Endothelial cell of umbilical vein (primary cell): ENCODE measurements at places on chromosomes 16 and 17.

DNA sequence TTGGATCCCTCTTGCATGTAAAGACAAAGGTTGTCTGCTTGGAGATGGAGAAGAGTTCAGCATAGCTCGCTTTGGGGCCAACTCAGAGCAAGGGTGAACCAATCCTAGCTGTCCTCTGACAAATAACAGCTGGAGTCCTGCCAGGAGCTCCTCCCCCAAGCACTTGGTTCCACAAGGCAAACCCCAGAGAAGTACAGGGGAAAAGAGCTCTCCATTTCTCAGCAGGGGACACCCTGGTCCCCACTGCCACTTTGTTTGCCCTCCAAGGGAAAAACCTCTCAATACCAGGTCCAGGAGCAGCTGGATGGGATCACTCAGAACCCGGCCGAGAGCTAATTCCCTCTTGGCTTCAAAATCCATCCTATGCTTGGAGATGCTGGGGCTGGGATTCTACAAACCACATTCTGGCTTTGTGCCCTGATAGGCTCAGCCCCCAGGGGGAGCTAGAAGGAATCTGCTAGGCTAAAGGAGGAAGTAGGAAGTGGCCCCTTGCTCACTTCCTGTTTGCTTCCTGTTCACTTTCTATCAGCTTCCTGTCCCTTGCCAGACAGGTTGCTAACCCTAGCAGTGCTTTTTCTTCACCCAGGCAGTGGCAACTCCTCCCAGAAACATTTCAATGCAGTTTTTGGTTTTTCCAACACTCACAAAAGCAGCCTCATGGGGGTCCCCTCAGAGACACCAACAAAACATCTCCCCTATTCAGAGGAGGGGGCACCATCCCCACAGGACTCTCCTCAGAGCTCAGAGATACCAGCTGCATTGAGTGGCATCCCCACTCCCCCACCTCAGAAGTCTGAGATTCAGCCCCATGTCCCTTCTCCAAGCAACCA, 30.7 kb downstream of the CDRT4 start:
- H3K4me3 ChIP-seq = no peak overlapping the region
- peak; percentile 32 for DNase-seq
- no peak overlapping the region for H3K27ac ChIP-seq
- no peaks in the 10 kb centered on the region for H3K27me3 ChIP-seq
- no peaks in the 10 kb centered on the region for H3K36me3 ChIP-seq

DNA sequence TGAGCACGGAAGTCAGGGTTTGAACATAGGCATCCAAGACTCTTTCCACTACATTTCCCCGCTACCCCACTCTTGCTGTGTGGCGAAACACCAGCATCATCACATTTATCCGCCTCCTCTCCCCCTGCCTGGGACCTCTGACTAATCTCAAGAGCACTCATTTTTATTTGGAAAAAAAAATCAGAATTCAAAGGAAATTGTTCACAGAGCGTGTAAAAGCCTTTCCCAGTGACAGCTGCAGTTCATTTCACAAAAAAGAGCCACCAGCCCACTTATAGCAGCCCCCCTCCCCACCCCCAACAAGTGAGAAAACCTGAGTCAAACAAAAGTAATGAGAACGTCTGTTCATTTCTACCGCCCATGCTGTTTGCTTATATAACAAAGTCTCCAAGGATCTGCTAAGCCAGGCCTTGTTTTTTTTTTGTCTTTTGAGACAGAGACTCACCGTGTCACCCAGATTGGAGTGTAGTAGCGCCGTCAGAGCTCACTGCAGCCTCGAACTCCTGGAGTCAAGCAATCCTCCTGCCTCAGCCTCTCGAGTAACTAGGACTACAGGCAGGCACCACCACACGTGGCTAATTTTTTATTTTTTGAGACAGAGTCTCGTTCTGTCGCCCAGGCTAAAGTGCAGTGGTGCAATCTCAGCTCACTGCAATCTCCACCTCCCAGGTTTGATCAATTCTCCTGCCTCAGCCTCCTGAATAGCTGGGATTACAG, 48.3 kb upstream of the HAPSTR1 start:
- no peaks in the 10 kb centered on the region for H3K27me3 ChIP-seq
- no peak overlapping the region for H3K27ac ChIP-seq
- no peak for DNase-seq
- peaks cover 11% of the 10 kb centered on the region for H3K4me1 ChIP-seq
- no peak overlapping the region for H3K4me3 ChIP-seq

DNA sequence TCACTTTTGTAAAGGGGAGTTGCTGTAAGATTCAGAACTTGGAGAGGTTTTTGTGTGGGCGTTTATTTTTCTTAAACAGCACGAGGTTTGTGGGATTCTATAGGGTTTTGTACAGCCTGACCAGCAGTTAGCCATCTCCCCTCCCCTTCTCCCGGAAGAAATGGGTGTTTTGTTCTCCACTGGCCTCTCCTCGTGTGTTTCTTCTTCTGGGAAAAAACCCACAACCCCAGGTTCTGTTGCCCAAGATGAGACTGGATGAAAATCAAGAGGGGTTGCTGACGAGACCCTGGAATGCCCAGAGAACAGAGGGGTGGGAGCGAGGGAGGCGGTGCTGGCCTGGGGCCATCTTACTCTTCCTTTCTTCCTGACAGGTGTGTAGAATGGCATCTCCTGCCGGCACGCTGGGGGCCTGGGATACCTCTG, 186.1 kb downstream of the MSI2 start:
- H3K27me3 ChIP-seq = no peaks in the 10 kb centered on the region
- H3K36me3 ChIP-seq = no peaks in the 10 kb centered on the region
- H3K4me3 ChIP-seq = no peak overlapping the region
- no peak for DNase-seq
- H3K4me1 ChIP-seq = peaks cover 21% of the 10 kb centered on the region

DNA sequence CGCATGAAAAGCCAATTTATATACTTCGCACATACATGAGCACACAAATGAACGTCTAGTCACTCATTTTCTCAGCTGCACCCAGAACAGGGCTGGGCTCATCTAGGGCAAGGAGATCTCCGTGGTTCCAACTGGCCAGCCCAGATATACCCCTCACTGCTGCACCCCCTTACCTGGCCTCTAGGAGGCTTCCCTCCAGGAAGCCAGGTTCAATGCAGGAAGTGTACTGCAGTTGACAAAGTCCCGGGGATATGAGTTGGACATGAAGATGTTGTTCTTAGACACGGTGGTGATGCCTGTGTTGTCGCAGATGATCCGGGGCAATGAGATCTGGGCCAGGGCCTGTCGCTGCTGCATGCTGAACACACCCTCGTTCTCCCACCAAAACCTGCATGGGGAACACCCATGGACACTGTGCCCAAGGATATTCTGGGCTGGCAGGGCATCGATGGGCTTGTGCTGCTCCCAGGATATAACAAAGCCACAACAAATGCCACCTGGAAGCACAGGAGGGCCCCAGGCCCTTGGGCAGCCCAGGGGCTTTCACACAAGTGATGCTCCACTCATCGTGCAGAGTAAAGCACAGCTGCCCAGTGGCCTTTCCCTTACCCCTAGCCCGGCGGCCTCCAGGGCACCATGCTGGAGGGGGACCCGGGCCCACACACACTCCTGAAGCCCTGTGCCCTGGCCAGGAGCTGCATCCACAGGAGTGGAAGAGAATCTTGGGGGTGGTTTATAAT, 10.1 kb downstream of the MPO start:
- H3K27me3 ChIP-seq = no peaks in the 10 kb centered on the region
- no peak overlapping the region for H3K4me3 ChIP-seq
- no peaks in the 10 kb centered on the region for H3K36me3 ChIP-seq
- DNase-seq = no peak
- no peak overlapping the region for H3K27ac ChIP-seq
- H3K4me1 ChIP-seq = no peaks in the 10 kb centered on the region

DNA sequence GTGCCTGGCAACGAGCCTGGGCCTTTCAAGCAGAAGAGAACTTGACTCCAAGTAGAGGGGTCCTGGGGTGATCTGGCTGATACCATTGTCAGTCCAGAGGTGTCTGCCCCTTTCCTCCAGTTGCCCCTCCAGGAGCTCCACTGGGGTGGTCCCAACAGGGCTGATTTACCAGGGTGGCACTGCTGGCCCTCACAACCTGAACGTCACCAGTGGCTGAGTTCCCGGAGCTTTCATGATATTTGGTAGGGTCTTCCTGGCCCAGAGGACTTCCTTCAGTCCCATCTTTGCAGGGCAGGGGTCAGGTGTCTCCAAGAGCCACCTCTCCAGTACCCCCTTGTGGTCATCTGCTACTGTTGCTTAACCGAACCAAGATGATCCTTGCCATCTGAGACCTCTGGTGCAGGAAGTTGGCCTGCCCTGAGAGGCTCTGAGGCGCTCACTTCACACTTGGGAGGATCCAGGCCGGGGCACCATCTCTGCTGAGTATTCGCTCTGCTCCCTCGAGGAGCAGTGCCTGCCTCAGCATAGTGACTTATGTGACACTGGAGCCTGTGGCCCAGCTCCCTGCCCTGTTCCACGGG, 3.5 kb downstream of the LIMD2 start:
- peak; percentile 61 for DNase-seq
- peaks cover 30% of the 10 kb centered on the region for H3K36me3 ChIP-seq
- no peak overlapping the region for H3K27ac ChIP-seq
- H3K4me3 ChIP-seq = no peak overlapping the region

- H3K4me3 ChIP-seq = no peak overlapping the region
- H3K27ac ChIP-seq = no peak overlapping the region
Measured at GRCh38 chr16:5605404-5605803, 507.8 kb upstream of the EEF2KMT start.

- H3K27ac ChIP-seq = no peak overlapping the region
- no peak overlapping the region for H3K4me3 ChIP-seq
- no peak for DNase-seq
- H3K27me3 ChIP-seq = no peaks in the 10 kb centered on the region
- no peaks in the 10 kb centered on the region for H3K4me1 ChIP-seq
- no peaks in the 10 kb centered on the region for H3K36me3 ChIP-seq
Measured at GRCh38 chr16:10026593-10026992, 155.6 kb downstream of the GRIN2A start.

DNA sequence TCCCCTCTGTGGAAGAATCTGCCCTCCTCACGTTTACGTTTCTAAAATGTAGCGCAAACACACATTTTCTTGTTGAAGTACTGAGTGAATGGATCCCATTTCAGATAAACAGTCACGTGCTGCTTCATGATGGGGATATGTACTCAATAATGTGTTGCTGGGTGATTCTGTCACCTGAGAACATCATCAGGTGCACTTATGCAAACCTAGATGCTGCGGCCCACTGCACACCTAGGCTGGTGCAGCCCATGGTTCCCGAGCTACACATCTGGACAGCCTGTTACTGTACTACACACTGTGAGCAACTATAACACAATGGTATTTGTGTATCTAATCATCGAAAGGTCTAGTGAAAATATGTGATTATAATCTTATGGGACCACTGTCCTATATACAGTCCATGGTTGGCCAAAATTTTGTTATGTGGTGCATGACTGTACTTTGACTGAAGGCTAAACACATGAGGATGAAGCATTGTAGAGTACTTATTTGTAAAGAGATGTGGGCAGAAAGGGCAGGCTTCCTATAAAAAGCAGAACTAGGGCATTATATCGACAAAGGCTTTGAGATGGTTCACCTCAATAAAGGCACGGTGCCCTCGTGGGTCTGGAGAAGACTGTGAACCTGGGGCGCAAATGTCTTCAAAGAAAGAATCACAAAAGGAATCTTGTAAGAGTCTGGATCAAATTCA, 26.3 kb downstream of the MARF1 start:
- no peak overlapping the region for H3K27ac ChIP-seq
- no peak for DNase-seq
- H3K27me3 ChIP-seq = no peaks in the 10 kb centered on the region
- peaks cover 27% of the 10 kb centered on the region for H3K36me3 ChIP-seq

GRCh38 chr16:1895068-1895467, 23.1 kb upstream of the MEIOB start:
- no peaks in the 10 kb centered on the region for H3K36me3 ChIP-seq
- no peak overlapping the region for H3K4me3 ChIP-seq
- H3K27ac ChIP-seq = no peak overlapping the region
- no peaks in the 10 kb centered on the region for H3K4me1 ChIP-seq
- DNase-seq = no peak
- H3K27me3 ChIP-seq = peaks cover 2% of the 10 kb centered on the region

- H3K27me3 ChIP-seq = no peaks in the 10 kb centered on the region
- H3K27ac ChIP-seq = no peak overlapping the region
- no peak for DNase-seq
- H3K4me3 ChIP-seq = no peak overlapping the region
Measured at GRCh38 chr17:13029340-13029739, 11.5 kb upstream of the ELAC2 start.

DNA sequence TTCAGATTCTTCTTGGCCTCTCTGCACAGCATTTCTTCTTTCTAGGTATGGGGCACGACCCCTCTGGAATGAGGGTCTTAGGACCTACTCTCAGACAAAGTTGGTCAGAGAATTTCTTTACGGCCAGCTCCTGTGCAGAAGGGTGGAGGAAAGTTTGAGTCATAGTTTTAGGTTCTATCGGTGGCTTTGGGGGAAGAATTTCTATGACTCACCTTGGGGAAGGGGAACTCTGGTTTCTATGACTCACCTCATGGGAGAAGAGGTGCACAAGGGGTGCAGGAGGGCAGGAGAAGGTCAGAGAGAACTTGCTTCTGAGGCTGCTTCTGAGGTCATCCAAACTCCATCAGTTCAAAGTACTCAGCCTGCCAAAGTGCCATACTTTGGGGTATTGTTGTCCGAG, 2.5 kb upstream of the ABCC12 start:
- no peak overlapping the region for H3K27ac ChIP-seq
- H3K4me3 ChIP-seq = no peak overlapping the region
- H3K36me3 ChIP-seq = no peaks in the 10 kb centered on the region

GRCh38 chr16:30370456-30371247, at the start of gene TBC1D10B:
TSS of gene TBC1D10B (minus strand) at chr16:30370494. CDS start at chr16:30370183, 311 bp downstream.
- H3K4me1 ChIP-seq = peaks cover 24% of the 10 kb centered on the region
- H3K36me3 ChIP-seq = peaks cover 2% of the 10 kb centered on the region
- peak within 1 kb of the TSS; percentile 42 for H3K27ac ChIP-seq
- no peaks in the 10 kb centered on the region for H3K27me3 ChIP-seq
- peak; percentile 100 for DNase-seq

DNA sequence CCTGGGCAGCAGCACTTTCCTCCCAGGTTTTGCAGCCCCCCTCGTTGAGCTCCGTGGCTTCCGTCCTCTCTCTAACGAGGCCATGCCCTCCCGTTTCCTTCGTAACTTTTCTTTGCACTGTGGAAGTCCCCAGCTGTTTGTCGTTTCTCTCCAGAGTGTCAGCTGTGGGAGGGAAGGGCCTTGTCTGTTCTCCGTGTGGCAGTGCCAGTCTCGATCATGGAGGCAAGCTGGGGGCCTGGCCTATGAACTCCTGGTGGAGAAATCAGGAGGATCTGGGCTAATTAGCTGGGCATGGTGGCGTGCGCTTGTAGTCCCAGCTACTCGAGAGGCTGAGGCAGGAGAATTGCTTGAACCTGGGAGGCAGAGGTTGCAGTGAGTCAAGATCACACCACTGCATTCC, 28.3 kb downstream of the TBCD start:
- no peak for DNase-seq
- peaks cover 5% of the 10 kb centered on the region for H3K36me3 ChIP-seq
- peaks cover 2% of the 10 kb centered on the region for H3K4me1 ChIP-seq

- no peaks in the 10 kb centered on the region for H3K36me3 ChIP-seq
- no peaks in the 10 kb centered on the region for H3K4me1 ChIP-seq
- DNase-seq = no peak
- H3K27ac ChIP-seq = no peak overlapping the region
Measured at GRCh38 chr17:72700226-72700625, 392.3 kb downstream of the SLC39A11 start.
